ENCODE measurements at places on chromosomes 5 and 9. TPM values are rescaled to one million over a fixed set of nuclear protein-coding genes. Genes with fewer than 3 reads are reported as not detected.

The SOHLH1 gene
- total RNA-seq = not detected

The PCA3 gene
- 0.26 TPM for total RNA-seq

The TMEM252 gene
- not detected for total RNA-seq

The PRELID2 gene
- total RNA-seq = 56.8 TPM

The BAAT gene
- total RNA-seq = not detected

Measured in urinary bladder (tissue), 4 donors.